ENCODE measurements at places on chromosomes 5 and 9. TPM values are rescaled to one million over a fixed set of nuclear protein-coding genes. Genes with fewer than 3 reads are reported as not detected.

HNRNPA0 gene
- 43.3 TPM for total RNA-seq

HAVCR2 gene
- 0.21 TPM for total RNA-seq

TLR4 gene
- total RNA-seq, result 28.9 TPM

CHSY3 gene
- total RNA-seq, result 19.7 TPM

SPINK7 gene
- not detected for total RNA-seq

PCDHAC2 gene
- 2.3 TPM for total RNA-seq

FOXI1 gene
- total RNA-seq, result not detected

DNA sequence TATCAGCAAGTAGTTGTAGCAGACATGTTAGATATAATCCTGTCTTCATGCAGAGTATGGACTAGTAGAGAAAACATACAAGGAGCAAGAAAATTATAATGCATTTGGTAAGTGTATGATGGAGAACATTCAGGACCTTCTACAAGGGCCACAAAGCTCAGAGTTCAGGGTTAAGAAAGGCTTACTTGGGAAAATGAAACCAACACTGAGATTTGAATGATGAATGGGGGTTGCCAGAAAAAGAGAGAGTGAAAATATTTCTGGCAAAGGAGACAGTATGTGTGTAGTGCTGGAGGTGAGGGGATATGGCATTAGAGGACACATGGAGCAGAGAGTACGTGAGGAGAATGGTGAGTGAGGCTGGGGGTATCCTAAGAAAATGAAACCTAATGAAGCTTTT is 169.8 kb upstream of the STK32A start:
- no peak for DNase-seq

GRCh38 chr5:168851902-168852321 is 272.7 kb upstream of the PANK3 start:
- no peak for DNase-seq

GRCh38 chr9:19551124-19551929 is 142.5 kb downstream of the ACER2 start:
- no peak for DNase-seq

- no peak for DNase-seq
Measured at GRCh38 chr9:84894859-84895258, 225.3 kb downstream of the NTRK2 start.

- no peak for DNase-seq
Measured at GRCh38 chr5:92561411-92561959, 1019.5 kb downstream of the NR2F1-AS1 start.

DNA sequence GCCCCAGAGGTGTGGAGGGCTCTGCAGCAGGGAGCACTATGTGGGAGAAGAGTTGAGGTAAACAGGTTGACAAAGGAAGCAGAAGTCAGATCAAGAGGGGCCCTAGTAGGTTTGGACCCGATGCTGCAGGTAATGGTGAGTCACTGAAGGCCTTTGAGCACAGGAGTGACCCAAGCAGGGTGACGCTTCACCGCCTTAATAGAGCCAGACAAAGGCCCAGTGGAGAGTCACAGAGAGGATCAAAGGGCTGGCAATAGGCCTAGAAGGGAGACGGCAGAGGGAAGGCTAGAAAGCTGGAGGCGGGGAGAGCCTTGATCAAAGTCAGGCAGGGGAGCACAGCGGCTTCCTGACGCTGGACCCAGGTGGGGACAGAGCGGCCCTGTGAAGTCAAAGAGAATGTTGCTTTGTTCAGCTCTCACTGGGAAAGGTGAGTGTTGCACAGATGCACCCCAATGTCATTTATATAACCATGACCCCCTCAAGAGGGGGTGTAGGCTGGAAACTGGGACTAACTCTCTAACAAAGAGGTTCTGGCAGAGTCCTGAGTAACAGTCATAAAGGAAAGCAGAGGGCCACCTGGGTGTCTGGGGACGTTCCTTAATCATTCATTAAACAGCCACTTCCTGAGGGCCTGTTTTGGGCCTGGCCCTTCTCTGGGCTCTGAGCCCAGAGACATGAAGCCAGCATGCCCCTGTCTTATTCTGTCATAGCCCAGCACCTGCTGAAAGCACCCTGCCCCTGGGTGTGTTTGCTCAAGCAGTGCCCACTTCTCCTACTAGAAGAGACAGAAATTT is 9.8 kb upstream of the CPLX2 start:
- DNase-seq, result no peak
